Gastroesophageal sphincter (tissue), 4 donors: ENCODE measurements at places on chromosomes 12 and 14.

GRCh38 chr12:113462117-113462774 lies 9.4 kb downstream of the LHX5 start:
- peak; percentile 74 for ATAC-seq

DNA sequence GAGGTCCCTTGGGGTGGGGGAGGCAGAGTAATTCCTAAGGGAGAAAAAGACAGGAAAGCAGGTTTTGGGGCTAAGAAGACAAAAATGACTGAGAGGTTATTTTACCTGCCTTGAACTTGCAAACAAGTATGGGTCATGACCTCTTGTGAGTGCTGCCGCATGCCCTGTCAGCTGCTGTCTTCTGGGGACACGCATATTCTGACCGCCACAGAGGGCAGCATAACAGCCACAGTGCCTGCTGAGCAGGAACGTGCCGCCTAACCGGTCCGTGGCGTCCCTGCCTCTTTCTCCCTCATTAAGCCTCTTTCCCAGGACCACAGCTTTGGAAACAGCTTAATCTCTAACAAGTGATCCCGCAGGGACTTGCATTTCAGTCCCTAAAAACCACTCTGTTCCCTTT lies 51.3 kb upstream of the KCNA1 start:
- no peak for ATAC-seq

DNA sequence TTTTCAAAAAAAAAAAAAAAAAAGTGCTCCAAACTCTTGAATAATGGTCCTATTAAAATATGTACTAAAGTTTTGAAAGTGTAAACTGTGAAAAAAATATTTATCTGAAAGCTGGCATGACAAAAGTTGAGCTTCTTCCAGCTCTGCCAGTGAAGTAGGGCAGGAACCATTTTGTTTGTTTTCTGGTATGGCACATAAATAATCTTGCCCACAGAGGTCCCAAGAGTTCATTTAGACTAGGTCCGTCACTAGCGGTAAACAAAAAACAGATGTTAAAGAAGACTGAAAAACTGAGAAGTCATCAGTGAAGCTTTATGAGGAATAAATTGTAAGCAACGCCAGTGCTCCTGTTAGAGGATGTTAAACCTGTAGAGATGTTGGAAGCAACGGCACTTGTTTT lies 7.0 kb downstream of the ERP27 start:
- no peak for ATAC-seq

DNA sequence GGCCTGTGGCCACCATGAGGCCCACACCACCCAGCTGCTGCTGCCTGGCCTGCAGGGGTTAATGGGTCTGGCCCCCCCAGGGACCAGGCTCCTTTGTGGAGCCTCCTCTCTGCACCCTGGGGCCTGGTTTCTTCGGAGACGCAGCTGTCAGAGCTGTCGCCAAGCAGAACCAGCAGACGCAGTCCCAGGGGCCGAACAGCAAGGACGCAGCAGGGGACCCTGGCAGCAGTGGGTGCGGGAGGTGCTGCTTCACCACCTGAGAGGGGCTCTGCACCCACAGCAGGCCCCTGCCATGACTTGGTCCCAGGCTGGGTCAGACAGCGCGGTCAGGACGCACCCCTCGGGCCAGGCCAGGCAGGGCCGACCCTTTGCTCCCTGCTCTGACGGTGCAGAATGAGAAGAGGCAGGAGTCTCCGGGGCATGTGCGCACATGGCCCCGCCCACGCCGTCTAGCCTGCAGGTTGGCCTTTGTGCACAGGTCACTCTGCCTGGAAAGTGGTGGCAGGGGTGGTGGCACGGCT lies 30.5 kb downstream of the JAG2 start:
- ATAC-seq = no peak

DNA sequence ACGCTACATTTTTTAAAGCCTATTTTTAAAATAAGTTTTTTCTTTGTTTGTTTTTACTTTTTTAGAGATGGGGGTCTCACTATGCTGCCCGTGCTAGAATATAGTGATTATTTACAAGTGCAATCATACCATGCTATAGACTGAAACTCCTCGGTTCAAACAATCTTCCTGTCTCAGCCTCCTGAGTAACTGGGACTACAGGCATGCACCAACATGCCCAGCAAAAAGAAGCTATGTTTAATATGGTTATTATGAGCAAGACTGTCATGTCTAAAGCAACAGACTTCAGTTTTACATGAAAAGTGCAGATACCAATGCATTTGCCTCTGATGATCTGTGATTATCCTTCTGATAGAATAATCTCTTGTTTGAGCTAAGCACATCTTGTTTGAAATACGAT lies 45.6 kb upstream of the SGPP1 start:
- ATAC-seq = no peak
